ENCODE measurements at places on chromosomes 1 and 21. TPM values are rescaled to one million over a fixed set of nuclear protein-coding genes. Genes with fewer than 3 reads are reported as not detected.

FCGR3A gene
- 148 TPM for total RNA-seq

DNA sequence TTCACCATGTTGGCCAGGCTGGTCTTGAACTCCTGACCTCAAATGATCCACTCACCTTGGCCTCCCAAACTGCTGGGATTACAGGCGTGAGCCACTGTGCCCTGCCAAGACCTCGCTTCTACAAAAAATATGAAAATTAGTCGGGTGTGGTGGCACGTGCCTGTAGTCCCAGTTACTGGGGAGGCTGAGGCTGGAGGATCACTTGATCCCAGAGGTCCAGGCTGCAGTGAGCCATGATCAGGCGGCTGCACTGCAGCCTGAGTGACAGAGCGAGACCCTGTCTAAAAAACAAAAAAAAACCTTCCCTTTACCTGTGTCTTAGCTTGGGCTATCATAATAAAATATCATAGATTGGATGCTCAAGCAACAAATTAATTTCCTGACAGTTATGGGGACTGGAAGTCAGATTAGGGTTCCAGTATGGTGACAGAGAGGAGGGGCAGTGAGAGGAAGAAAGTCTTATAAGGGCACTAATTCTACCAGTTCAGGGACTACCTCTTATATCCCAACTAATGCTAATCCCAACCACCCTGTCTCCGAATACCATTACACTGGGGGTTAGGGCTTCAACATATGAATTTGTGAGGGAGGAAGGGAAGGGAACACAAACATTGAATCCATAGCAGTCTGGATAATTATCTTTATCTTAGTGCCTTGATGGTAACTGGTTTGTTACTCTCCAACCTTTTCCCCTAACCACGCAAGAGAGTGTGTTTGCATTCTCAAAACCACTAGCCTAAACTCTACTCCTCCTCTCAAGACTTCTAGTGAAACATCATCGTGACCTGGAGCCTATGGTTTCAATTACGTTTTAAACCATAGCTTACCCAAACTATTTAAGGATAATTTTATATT is 1.0 kb upstream of the NAXE start:
- DNase-seq = no peak

DNA sequence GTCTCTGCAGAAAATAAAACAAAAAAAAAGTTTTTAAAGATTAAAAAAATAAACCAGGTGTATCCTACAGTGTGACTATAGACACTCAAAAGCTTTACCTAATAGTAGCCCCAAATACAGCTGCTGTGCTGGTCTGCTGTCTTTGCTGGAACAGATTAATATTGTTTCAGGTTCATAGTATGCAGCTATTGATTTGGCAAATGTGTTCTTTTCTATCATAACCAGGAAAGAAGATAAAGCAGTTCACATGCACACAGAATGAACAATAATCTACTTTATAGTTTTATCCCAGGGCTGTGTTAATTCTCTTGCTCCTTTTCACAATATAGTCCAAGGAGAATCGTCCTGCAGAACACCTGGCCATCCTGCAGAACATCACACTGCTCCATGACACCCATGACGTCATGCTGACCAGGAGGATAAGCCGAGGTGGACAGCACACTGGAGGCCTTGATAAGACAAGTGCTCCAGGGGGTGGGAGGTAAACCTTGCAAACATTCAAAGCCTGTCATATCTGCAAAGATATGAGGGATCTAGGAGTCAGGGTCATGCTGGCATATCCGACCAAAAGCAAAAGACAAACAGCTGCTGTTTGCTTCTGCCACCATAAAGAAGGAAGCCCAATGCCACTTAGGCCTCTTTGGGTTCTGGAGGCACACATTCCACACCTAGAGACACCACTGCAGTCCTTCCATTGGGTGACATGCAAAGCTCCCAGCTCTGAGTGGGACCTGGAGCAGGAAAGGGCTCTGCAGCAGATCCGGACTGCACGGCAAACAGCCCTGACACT is 86.1 kb upstream of the SLC2A1 start:
- no peak for DNase-seq

DNA sequence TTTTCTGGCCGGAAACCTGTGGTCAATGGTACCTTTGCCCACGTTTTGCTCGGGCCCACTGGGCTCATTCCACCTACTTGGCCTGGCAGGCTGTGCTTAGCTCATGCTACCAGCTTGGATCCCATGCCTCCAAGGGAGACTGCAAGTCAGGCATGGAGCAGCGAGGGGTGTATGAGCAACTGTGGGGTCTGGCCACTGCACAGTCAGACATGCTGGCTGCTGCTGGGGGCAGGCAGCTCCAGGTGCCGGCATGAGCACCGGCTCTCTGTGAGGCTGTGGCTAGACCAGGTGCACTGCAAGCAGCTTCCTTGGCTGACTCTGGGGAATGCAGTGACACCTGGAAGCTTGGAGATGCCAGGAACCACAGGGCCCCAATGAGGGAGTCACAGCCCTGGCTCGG is 161.1 kb upstream of the DUSP10 start:
- DNase-seq = no peak

MFSD2A gene
- 0.17 TPM for total RNA-seq

DNA sequence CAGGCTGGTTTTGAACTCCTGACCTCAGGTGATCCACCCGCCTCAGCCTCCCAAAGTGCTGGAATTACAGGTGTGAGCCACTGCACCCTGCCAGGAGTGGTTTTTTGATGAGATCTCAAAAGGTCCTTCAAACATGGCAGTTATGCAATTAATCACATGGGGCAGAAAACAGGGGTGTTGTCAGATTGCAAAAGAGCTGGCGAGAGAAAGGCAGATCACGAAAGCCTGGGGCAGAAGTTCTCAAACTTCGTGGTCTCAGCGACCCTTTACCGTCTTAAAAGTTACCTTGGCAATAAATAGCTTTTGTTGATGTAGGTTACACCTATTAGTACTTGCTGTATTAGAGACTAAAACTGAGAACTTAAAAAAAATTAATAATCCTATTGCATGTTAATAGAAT is 16.1 kb downstream of the CNR2 start:
- no peak for DNase-seq

GRCh38 chr1:98920441-98921110 is 84.1 kb downstream of the PLPPR5 start:
- DNase-seq = no peak

GRCh38 chr1:175000697-175001187 is 995 bp downstream of the CACYBP start:
- DNase-seq = no peak

GNG4 gene
- total RNA-seq = not detected

DNA sequence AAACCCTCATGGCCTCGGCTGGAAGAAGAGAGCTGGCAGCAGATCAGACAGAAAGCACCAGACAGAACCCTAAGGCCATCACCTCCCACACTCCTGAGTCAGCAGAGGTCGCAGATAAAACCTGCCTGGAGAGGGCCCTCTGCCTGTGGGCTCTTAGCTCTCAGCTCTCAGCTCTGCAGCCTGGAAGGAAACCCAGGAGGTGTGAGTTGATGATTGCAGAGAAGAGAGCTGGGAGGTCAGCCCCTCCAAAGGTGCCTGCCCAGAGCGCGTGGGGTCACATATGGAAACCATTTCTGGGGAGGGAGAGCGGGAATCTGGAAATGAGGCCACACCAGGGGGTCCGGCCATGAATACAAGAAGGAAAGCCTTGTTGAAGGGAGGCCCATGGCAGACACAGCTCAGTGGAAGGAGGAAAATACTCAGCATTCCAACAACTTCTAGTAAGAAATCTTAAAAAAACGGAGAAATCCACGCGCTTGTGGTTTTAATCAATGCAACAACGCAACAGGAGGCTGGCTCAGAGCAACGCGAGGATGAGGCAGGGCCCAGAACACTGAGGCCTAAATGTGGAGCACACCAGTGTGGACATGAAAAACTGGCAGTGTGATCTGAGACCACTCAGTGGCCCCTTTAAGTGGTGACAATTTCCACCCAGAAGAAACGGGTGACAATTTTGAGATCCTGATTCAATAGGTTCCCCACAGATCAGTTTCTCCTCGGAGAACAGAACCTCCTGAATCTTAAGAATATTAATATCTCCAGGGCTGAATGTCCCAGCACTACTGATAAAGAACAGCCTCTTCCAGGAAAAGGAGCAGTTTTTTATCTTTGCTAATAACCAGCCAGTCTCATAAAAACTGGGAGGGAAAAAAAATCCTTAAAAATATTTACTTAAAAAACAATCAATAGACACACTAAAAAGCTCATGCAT is 45.7 kb downstream of the PSMG1 start:
- peak; percentile 84 for DNase-seq

DNA sequence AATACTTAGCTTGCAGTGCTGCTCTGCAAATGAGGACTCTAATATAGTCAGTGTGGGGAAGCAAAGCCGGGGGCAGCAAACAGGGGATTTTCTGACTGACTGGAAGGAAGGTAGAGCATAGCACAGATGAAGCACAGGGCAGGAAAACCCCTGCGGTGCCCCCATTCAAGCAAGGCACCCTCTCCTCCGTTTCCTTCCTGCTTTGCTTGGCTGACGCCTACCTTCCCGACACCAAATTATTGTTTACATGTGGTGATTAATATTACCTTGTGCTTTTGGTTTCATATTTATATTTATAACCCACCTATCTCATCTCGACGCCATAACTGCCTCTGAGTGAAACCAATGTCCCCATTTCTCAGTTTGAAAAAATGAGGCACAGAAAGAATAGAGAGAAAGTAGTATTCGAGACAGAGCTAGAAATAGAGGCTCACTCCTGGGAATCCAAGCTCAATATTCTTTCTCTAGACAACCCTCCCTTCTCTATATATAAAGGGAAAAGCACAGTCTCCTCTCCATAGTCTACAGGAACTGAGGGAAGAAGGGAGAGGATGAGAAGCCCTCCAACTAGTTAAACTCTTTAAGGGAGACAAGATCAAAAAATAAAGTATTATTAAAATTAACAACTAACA is 41.3 kb downstream of the PIK3C2B start:
- DNase-seq = no peak
